ENCODE measurements at places on chromosomes 4 and X.

- DNase-seq = no peak
Measured at GRCh38 chrX:11953615-11954014, 184.7 kb upstream of the FRMPD4 start.

- DNase-seq = no peak
Measured at GRCh38 chr4:1104647-1105046, 8.7 kb downstream of the RNF212 start.

GRCh38 chrX:97389761-97390192 is 506.1 kb downstream of the RPA4 start:
- no peak for DNase-seq

DNA sequence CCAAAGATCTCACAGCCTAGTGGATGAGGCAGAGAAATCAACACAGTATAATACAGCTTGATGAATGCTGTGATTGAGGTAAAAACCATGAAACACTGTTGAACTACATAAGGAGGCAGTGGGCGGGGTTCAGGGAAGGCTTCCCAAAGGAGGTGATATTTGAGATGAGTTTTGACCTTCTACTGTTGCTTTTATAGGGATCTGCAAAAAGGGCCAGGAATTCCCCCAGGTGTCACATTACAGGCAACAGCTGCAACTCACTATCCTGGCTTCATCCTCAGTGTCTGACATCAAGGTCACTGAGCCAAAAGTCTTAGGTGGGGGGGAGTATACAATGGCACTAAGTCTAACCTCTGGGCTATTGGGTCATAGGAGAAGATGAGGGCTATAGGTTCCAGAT is 185.7 kb upstream of the NRK start:
- no peak for DNase-seq

- no peak for DNase-seq
Measured at GRCh38 chr4:61473306-61473705, 273.2 kb downstream of the ADGRL3 start.

DNA sequence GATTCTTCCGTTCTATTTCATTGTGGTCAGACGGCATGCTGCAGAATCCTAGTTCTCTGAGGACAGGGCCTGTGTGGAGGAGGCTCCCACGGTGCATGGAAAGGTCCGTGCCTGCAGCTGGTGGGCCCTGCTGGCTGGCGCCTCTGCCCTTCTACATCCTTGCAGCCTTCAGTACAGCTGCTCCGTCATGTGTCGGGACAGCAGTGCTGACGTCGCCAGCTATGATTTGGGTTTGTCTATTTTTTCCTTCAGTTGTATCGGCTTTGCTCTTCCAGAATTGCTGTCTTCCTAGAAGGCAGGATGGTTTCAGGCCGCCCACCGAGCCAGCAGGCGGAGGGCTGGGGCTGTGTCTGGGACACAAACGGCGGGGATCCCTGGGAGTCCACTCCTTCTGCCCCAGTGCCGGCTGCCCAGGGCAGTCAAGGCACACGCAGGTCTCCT is 32.1 kb upstream of the CPLX1 start:
- no peak for DNase-seq

Data from activated effector memory CD4-positive, alpha-beta T cell treated with anti-CD3 and anti-CD28 coated beads, Interleukin-2, amount 50 U/mL, for 16 hours (primary cell).